WTC11 (cell line): ENCODE measurements at places on chromosomes 6 and 20. TPM values are rescaled to one million over a fixed set of nuclear protein-coding genes. Genes with fewer than 3 reads are reported as not detected.
A peak's percentile ranks its signal among the peaks of the same experiment; 100 is the strongest.

ATAT1 gene
- total RNA-seq: 19.3 to 21.7 TPM (median 20.3 TPM) in 3 replicates

DNA sequence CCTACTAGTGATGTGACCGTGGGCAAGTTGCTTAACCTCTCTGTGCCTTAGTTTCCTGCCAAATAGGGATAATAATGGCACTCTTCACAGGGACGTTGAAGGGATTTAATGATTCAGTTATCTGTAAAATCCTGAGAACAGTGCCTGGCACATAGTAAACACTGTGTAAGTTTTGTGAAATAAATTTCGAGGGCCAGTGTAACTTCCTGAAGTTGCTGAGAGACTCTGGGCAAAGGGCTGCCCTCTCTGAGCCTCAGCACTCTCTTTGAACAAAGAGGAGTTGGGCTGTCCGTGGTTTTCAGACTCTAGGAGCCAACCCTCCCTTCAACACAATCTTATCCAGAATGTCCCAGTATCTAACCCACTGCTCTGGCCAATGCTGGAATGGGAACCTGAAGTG, 2.5 kb upstream of the TEAD3 start:
- peaks cover 23% of the 10 kb centered on the region; the same call in 1 of the 2 replicates for H3K27me3 ChIP-seq
- no peak overlapping the region for H3K4me3 ChIP-seq
- no peak for DNase-seq
- H3K4me1 ChIP-seq: peaks cover 41% of the 10 kb centered on the region
- peak overlapping the region; percentile 17; the same call in 1 of the 2 replicates for H3K27ac ChIP-seq

GRCh38 chr6:129634411-129635230, 75.4 kb downstream of the ARHGAP18 start:
- no peak overlapping the region for H3K4me3 ChIP-seq
- H3K27me3 ChIP-seq: no peaks in the 10 kb centered on the region
- H3K36me3 ChIP-seq: no peaks in the 10 kb centered on the region
- H3K4me1 ChIP-seq: peaks cover 23% of the 10 kb centered on the region
- DNase-seq: no peak
- H3K27ac ChIP-seq: no peak overlapping the region

DNA sequence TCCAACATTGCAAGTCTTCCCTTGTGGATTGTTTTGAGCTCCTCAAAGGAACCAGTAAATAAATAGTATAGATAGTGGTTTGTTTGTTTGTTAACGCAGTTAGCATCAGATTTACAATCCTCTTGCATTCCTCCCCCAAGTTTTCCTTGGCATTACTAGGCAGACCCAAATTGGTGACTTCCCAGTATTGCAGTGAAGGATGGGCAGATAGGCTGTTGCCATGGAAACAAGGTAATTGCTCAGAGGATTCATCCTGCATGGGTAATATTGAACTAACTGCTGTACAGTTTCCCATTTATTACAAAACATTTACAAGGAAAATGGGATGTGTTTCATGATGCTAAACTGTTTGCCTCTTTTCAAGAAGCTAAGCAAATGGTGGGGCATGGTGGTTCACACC, 477.2 kb downstream of the EPM2A start:
- H3K27ac ChIP-seq: no peak overlapping the region
- DNase-seq: no peak
- H3K4me1 ChIP-seq: peaks cover 11% of the 10 kb centered on the region
- H3K27me3 ChIP-seq: no peaks in the 10 kb centered on the region

DNA sequence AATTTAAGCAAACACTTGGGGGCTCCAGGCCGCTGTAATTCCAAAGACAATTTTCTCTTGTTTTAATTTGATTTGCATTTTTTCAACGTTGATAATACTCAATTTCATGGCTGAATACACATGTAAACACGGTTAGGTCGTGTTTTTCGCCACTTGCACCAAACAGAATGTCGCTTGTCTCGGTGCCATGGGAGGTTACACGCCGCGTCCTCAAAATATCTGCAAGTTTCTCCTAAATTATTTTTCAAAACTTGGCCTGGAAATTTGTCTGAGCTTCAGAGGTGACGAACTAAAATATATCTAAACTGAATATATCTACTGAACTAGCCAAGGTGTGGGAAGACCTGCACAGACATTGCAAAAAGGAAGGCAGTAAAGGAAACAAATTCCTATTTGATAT, 15.0 kb downstream of the FOXA2 start:
- peaks cover 99% of the 10 kb centered on the region for H3K27me3 ChIP-seq
- no peak overlapping the region for H3K27ac ChIP-seq
- H3K36me3 ChIP-seq: no peaks in the 10 kb centered on the region; the same call in 1 of the 2 replicates
- peak overlapping the region; percentile 49 for H3K4me3 ChIP-seq
- no peak for DNase-seq
- peaks cover 68% of the 10 kb centered on the region for H3K4me1 ChIP-seq
